Stimulated activated CD4-positive, alpha-beta T cell treated with anti-CD3 and anti-CD28 coated beads, Interleukin-15, amount 100 ng/mL, for 48 hours (primary cell): ENCODE measurements at places on chromosomes 6 and 20.

- DNase-seq: no peak
These were observed 867 bp downstream of the EBF4 start for GRCh38 chr20:2693286-2694007.

DNA sequence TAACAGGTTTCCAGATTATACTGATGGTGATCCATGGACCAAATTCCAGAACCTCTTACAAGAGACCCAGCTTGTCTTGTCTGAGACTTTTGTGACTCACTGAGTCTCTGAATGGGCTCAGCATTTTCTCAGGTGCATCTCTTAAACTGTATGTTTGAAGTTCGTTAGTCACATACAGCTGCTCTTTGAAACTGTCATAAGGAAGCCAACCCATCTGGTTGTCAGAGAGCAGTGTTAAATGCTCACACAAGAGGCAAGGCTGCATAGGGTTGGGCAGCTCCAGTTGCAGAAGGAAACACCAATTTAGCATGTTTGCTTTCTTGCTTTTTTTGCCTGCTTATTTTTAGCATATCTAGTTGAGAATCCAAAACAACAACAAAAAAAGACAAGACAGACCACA is 47.1 kb downstream of the TRIM27 start:
- DNase-seq: no peak

- DNase-seq: no peak
These were observed 120.6 kb downstream of the PDE7B start for GRCh38 chr6:135972150-135972549.

DNA sequence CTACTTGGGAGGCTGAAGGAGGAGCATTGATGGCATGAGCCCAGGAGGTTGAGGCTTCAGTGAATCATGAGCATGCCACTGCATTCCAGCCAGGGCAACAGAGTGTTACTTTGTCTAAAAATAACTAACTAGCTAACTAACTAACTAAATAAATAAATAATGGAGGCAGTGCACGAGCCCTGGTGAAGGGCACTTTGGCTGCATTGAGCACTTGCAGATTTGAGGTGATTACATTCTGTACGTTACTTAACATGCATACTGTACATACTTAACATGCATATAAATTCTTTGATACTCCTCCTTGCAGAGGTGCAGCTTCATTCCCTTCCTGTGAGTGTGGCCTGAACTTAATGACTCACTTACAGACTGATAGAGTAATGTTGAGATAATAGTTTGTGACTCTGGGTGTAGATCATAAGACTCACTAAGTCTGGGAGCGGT is 10.7 kb downstream of the HLA-A start:
- DNase-seq: no peak
